ENCODE measurements at places on chromosomes 5 and 9.

GRCh38 chr9:30197954-30198353 lies 2186.5 kb upstream of the ACO1 start:
- no peak for DNase-seq

GRCh38 chr5:179422213-179422855 lies 77.1 kb upstream of the ADAMTS2 start:
- DNase-seq: no peak

- no peak for DNase-seq
These were observed 63.8 kb downstream of the SNCAIP start for GRCh38 chr5:122375801-122376200.

DNA sequence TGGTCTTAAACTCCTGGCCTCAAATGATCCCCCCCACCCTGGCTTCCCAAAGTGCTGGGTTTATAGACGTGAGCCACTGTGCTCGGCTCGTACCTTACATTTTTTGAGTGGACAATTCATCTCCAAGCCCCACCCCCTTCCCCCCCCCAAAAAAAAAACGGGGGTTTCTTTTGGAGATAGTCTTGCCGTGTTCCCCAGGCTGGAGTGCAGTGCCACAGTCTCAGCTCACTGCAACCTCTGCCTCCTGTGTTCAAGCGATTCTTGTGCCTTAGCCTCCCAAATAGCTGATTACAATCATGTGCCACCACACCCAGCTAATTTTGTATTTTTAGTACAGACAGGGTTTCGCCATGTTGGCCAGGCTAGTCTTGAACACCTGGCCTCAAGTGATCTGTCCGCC lies 31.3 kb downstream of the ANKHD1 start:
- no peak for DNase-seq

- no peak for DNase-seq
These were observed 414.4 kb downstream of the BRINP1 start for GRCh38 chr9:118954857-118955256.

GRCh38 chr9:129240581-129241211 lies 62.6 kb upstream of the IER5L start:
- DNase-seq: no peak

DNA sequence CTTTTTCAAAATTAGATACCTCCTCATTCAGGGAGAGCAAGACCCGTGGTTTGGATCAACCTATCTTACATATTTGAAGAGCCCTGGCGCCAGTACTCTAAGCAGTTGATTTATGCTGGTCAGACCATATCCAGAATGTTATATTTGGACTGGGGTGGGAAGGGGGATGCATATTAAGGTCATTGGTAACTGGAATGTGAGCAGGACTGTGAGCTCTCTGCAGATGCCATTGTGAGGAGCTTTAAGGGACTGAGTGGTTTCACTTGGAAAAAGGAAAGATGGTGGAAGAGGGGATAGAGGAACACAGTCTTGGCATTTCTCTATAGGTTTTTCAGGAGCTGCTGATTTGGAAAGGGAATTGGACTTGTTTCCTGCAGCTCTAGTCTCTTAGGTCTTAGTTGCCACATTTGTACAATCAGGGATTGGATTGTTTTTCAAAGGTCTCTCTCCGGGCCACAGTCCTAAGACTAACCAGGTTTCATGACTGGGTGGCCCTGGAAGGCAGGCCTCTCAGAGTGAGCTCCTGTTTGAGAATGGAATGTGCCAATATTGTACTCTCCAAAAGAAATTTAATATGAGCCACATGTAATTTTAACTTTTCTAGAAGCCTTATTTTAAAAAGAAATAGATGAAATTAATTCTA lies 25.8 kb upstream of the F2R start:
- DNase-seq: no peak

GRCh38 chr5:3392306-3392939 lies 203.2 kb upstream of the IRX1 start:
- DNase-seq: no peak

Data from omental fat pad (tissue), 4 donors.